ENCODE measurements at places on chromosomes 11 and 22.

- no peak for DNase-seq
These were observed 33.8 kb downstream of the EHF start for GRCh38 chr11:34654483-34655334.

GRCh38 chr22:44276041-44276440, 36.7 kb downstream of the SHISAL1 start:
- no peak for DNase-seq

GRCh38 chr11:3989276-3989920, 105.2 kb upstream of the RRM1 start:
- DNase-seq = no peak

- no peak for DNase-seq
These were observed 12.6 kb upstream of the TTLL12 start for GRCh38 chr22:43199541-43199940.

DNA sequence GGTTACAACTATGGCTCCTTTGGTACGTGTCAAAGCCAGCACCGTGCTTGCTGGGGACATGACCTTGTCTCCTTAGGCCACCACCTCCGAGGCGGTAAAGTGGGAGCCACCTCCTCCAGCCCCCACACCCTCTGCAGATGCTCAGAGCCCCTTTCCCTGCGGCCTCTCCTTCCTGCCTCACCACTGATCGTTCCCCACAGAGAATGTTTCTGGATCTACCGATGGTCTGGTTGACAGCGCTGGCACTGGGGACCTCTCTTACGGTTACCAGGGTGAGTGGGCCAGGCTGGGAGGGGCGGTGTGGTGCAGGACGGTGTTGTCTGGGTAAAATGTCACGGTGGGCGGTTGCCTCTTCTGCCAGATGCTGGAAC, 8.9 kb downstream of the SIDT2 start:
- DNase-seq = no peak

DNA sequence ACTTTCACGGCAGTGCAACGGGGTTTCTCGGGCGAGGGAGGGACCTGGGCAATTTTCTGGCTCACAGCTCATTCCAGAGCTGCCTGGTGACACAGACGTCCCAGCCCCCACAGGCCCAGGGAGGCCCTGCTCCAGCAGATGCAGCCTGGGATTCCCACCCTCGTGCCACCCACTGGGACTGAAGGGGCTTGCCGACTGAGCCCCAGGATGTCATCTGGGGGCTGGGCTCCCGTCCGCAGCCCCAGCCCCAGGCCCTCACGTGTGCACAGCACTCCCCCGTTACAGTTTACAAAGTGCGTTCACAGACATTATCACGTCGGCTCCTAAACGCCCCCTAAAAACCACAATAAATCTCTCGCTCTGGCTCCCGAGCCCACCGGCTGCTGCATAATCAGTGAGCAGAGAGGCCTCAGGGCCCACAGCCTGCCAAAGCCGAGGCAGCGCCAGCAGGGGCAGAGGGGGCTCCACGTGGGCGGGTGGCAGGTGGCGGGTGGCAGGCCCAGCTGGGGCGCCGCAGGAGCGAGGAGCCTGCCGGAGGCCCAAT, 76.9 kb upstream of the TCF20 start:
- DNase-seq = no peak

DNA sequence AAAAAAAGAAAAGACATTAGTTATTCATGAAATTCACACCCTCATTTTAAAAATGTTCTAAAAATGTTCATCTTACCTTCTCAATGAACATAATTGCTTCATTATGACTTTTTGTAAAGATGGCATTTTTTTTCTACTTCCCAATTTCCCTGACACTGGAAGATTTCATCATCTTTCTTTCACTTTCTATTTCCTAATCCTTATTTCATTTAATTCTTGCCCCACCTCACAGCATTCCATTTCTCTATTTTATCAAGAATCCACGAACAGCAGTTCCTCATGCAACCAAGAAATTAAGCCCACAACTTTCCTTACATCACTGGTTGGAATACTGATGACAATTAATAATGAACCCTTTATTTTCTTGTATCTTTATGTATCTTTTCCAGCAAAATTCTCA, 1.9 kb downstream of the PATL1 start:
- DNase-seq = no peak

- no peak for DNase-seq
These were observed 40.7 kb upstream of the CCDC179 start for GRCh38 chr11:22900764-22901486.

DNA sequence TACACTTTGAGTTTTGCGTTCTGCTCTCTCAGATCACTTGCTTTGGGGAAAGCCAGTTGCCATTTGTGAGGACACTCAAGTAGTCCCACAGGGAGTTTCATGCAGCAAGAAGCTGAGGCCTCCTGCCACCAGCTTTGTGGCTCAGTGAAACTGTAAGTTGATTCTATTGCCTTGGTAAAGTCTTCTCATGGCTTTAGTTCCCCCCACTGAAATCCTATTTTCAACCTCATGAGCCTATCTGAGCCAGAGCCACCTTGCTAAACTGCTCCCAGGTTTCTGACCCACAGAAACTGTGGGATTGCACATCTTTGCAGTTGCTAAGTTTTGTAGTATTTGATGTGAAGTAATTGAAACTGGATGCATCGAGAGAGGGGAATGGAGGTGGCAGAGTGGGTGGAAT, 85.4 kb upstream of the TOP3B start:
- DNase-seq = no peak

DNA sequence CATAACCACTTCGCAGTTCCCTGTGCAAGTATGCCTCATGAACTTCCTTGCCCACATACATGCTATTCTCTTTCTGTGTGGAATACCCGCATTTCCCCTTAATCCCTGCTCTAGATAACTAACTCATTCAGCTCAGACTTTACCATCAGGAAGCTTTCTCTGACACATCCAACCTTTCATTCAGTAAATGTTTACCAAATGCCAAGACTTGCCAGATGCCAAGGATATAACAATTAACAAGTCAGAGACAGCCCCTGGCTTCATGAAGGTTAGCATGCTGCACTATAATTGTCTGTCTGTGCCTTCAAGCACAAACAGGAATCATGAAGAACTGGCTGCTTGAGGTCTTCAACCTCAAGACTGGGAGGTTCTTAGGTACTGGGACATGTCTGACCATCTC, 71.2 kb upstream of the GDPD4 start:
- no peak for DNase-seq

DNA sequence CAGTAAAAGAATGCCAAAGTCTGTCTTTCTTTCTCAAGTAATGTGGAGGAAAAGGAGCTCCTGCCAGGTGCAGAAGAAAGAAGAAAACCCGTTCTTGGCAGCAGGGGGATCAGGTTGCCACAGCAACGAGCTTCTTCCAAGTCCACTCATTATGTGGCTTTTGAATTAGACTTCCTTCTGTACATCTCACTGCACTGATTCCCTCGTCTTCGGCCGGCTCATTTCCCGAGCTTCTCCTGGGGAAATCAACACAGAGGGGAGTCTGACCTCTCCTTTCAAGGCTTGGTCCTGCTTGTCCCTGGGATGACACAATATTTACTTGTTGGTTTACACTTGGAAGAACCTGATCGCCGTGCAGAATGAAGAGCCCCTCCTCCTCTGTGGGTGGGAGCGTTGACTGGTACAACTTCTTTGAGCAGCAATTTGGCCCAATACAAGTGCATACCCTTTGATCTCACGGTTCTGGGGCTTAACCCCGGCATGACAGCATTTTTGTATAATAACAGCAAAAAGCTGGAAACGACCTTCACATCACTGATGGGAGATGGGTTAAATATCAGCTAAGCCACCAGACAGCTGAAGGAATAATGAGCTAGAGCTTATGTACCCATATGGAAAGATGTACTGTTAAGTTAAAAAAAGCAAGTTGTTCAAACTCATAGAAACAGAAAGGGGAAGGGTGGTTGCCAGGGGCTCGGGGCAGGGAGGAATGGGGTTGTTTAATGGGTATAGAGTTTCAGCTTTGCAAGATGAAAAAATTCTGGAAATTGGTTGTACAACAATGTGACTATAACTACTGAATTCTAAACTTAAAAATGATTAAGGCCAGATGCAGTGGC, 35.4 kb downstream of the MCHR1 start:
- no peak for DNase-seq

DNA sequence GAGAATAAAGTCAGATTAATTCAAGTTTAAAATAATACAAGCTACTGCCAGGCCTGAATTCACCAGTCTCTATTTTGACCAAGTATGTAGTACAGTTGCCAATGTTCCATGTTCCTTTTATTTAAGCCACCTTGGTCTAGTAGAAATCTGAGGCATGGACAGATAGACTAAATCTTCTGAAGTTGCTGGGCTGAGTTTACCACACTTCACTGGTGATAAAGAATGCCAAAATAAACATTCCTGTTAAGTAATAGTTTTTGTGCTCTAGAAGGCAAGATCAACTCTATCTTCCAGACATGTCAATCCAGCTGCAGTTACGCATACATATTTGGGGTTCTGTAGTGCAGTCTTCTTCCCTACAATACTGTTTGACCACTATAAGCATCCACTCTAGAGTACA, 83.9 kb upstream of the C11orf87 start:
- DNase-seq = no peak

- DNase-seq = no peak
These were observed 173.4 kb upstream of the BDNF start for GRCh38 chr11:27873664-27874063.

GRCh38 chr11:80031014-80031600, 590.3 kb upstream of the TENM4 start:
- DNase-seq = no peak

DNA sequence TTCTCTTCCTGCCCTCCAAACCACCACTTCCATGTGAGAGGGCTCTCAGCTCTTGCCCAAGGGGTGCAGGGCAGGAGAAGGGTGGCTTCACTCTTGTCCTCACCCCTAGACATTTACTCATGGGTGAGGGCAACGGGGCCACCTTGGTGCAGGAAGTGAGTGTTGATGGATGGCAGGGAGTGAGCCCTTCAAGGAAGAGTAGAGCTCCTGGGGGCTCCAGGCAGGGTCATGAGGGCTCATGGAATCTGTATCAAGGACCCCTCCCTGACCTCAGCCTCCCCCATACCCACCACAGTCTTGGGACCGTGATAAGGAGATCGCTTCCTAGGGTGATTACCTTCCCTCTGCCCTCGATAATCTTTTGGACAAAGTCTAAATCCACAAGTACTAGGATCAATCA, 37.8 kb downstream of the TSPAN18 start:
- DNase-seq = no peak

- DNase-seq = no peak
These were observed 13.6 kb upstream of the TMEM216 start for GRCh38 chr11:61378713-61379313.

DNA sequence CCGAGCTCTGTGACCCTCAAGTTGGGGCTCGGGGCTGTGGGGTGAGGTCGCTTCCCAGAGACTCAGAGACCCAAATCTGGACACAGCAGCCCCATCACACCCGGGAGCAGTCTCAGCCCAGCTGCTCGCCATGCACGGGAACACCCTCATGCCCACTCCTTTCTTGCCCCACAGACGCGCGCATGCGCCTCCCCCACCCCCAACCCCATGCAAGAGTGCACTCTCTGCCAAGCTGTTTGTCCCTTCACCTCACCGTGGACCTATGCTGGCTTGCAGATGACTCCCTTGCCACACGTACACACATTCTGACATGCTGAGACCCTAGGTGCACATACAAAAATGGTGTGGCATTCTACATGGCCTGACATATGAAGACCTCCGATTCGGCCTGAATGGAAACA, 478 bp upstream of the CD248 start:
- peak; percentile 45 for DNase-seq

GRCh38 chr11:134740590-134741261, 328.7 kb upstream of the B3GAT1 start:
- DNase-seq = no peak

GRCh38 chr22:32649515-32650200, 151.8 kb upstream of the TIMP3 start:
- no peak for DNase-seq

- DNase-seq = no peak
These were observed 135.4 kb downstream of the ADAMTS15 start for GRCh38 chr11:130583801-130584211.

- DNase-seq = no peak
These were observed 22.1 kb upstream of the FGF3 start for GRCh38 chr11:69841170-69841858.

- DNase-seq = no peak
These were observed 188.5 kb downstream of the MPPED1 start for GRCh38 chr22:43600265-43600664.

DNA sequence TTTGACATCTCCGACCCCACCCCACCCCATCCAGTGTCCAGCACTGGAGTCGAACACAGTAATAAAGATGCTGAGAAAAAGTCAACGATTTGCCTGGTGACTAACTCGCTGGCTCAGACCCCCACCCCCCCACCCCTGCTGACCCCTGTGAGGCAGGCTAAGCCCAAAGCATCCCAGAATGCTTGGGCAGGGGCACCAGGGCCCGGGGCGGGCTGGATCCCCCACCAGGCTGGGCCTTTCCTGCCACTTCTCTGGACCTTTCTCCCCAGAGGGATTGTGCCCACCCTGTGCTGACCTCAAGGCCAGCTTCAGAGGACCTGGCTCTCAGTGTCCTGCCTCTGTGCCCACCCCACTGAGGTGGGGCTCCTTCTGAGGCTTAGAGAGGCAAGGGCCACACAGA, 1.8 kb downstream of the C11orf86 start:
- no peak for DNase-seq

GRCh38 chr11:45150943-45151342, 4.5 kb downstream of the PRDM11 start:
- no peak for DNase-seq

DNA sequence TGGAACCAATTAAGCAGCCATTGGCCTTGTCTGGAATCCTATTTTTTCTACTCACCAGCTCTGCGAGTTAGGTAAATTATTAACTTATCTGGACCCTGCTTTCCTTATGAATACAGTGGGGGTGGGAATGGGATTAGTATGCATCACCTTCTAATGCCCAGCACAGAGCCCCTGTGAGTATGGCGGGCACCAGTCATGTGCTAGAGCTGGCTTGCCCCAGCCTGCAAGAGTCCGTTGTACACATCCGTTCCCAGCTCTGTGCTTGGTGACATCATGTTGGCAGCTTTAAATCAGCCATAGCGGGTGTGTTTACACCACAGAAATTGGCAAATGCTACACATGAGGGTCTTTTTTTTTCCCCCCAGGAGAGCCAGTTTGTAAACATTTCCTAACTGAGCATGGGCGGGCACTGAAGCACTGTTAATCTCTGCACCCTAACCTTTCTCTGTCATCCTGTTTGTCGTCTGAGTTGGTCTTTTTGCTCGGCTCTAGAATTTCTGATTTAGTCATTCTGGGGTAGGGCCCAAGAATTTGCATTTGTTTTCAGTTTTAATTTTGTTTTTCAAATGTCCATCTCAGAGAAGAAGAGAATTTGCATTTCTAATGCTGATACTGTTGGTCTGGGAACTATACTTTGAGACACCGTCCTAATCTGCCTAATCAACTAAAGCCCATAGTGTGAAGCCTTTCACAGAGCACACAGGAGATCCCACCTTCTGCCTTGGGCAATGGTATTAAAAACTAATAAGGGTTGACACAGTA, 130.3 kb upstream of the TBCEL start:
- no peak for DNase-seq

- no peak for DNase-seq
These were observed 37.1 kb upstream of the BSX start for GRCh38 chr11:123018702-123019101.

- DNase-seq = no peak
These were observed 57.4 kb downstream of the CHRDL2 start for GRCh38 chr11:74673693-74674360.
